SK-MEL-5 (cell line): ENCODE measurements at places on chromosomes 4 and X. TPM values are rescaled to one million over a fixed set of nuclear protein-coding genes. Genes with fewer than 3 reads are reported as not detected.

The RELL1 gene
- 33.3 and 40.7 TPM in 2 replicates for total RNA-seq

The MAGEB1 gene
- total RNA-seq: not detected in 2 replicates

The BEX4 gene
- 104 and 110 TPM in 2 replicates for total RNA-seq

The ZCCHC12 gene
- total RNA-seq: not detected in 2 replicates

The CXorf65 gene
- not detected in 2 replicates for total RNA-seq
